ENCODE measurements at places on chromosomes 11 and 22.
A peak's percentile ranks its signal among the peaks of the same experiment; 100 is the strongest.

GRCh38 chr11:2215230-2215560 lies 43.6 kb upstream of the TH start:
- peaks cover 54% of the 10 kb centered on the region for H3K4me1 ChIP-seq
- DNase-seq = no peak
- no peaks in the 10 kb centered on the region for H3K36me3 ChIP-seq
- no peak overlapping the region for H3K27ac ChIP-seq
- no peaks in the 10 kb centered on the region for H3K27me3 ChIP-seq

DNA sequence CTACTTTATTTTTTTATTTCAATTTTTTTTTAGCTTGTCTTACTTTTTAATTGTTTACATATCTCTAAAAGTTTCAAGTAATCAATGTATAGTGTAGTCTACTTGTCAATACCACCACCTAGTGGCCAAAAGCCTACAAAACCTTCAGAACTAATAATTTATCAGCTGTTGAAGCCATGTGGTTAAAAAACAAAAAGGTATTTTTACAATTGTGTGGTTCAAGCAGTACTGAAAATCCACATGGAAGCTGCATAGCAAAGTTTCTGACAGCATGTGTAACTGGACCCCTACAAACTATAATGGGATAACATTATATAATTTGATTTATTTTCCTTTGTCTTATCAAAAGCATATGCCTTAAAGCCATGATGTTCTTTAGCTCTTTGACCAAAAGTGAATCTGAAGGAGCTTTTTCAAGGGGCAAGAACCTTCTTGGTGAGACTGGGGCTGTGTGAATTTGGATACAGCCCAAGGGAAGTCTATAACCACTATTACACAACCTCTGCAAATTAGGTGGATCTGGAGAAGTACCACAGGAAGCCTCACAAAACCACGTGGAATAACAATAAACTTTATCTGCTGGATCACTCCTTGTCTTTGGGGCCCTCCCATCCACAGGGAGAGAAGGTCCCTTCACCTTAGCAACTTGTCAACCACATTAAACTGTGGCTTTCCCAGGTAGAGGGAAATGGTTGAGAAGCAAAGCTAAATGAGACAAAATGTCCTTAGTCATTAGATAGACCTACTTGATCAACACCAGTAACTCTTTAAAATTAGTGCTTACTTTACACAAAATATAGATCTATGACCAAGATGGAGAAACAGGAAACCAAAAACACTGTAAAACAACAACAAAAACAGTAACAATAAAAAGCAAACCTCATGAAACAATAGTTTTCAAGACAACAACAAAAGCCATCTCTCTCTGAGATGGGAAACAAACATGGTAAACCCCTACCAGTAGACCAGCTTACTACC lies 9.9 kb downstream of the NARS2 start:
- no peak overlapping the region for H3K4me3 ChIP-seq
- peak; percentile 15 for DNase-seq
- H3K27me3 ChIP-seq = no peaks in the 10 kb centered on the region
- H3K27ac ChIP-seq = peak overlapping the region; percentile 37

DNA sequence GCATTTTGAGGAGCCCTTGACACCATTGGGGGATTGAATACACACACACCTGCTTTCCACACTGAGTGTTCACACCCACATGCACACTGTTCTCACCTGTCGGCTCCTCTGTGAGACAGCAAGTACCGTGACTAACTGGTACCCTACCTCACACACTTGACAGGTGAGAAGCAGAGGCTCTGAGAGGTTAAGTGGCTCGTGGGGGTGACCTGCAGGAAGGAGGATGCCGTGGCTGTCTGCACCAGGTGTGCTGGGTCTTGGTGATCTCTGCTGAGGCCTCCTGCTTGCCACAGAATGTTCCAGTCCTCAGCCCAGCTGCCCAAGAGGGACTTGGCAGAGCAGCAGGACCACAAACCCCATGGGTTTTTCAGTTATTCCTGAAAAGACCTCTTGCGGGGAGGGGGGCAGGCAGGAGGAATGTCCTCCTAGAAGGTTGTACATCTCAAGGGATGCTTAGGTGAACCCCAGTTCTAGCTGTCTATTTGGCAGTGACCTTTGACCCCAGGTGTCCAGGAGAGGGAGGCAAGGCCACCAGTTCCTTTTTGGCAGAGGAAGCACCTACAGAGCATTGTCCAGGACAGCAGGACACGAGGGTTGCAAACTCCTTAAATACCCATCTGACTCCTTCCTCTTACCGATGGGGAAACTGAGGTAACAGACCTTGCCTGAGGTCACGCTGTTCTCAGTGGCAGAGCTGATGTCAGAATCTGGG lies 66.0 kb downstream of the SHISAL1 start:
- H3K27ac ChIP-seq = no peak overlapping the region
- peaks cover 18% of the 10 kb centered on the region for H3K27me3 ChIP-seq
- no peaks in the 10 kb centered on the region for H3K4me1 ChIP-seq
- no peak for DNase-seq
- H3K36me3 ChIP-seq = peaks cover 9% of the 10 kb centered on the region

DNA sequence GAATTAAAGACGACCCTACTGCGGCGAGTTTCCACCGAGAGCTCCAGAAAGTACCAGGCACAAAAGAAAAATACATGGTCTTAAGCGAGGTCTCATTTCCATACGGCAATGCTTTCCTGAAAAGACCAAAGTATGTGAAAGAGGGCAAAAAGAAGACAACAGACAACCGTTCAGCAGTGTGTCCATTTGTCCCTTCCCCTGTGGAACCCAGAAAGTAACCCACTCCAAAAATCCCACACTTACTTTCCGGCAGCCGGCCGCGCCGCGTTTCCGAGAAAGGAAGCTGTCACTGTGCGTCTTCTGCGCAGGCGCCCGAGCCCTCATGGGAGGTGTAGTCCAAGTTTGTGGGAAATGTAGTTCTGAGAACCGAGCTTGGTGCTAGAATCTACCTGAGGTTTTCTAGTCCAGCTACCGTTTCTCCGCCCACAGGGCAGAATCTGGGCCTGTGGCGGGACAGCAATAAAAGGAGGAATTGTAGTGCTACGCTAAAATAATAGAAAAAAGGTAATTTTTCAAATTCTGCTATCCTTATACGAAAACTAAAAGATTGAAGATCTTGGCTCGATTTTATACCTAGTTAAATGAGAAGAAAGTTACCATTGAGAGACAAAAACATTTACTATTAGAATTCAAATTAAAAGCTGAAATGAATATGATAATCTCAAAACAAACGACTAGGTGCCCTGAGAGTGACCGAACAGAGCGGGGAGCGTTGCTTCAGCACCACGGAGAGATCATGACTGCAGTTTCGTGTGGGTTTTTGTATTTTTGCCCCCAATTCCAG lies at the start of gene PUS3:
Gene PUS3, minus strand, starts transcription at position 280 of the 784 bp plus-strand sequence. CDS start 6,922 bp downstream, outside the sequence.
- peaks cover 24% of the 10 kb centered on the region for H3K4me1 ChIP-seq
- H3K4me3 ChIP-seq = peak within 1 kb of the TSS; percentile 99
- H3K27ac ChIP-seq = peak within 1 kb of the TSS; percentile 91
- DNase-seq = peak; percentile 90

- H3K4me3 ChIP-seq = no peak overlapping the region
- no peak for DNase-seq
- H3K36me3 ChIP-seq = no peaks in the 10 kb centered on the region
- H3K27ac ChIP-seq = no peak overlapping the region
- H3K4me1 ChIP-seq = peaks cover 4% of the 10 kb centered on the region
Observed at GRCh38 chr11:133985981-133986944, 29.5 kb upstream of the IGSF9B start.

DNA sequence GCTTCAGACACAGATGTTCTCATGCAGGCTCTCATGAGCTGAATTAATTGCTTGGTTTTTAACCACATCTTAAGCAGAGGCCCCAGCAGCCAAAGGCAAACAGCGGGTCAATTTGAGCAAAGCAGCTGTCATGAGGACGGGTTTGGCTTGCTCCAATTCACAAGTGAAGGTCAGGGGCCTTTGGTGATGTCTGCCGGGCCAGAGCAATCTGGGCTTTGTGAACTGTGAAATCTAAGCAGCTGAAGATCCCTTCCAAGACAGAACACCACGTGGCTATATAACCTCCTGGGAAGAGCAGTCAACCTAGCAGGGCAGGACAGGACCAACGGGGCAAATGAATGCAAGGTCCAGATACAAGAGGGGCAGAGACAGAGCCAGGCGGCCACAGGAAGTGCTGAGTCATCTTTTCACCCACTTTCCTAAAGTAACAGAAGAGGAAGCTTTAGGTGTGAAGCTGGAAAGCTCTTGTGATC lies 187.3 kb upstream of the B3GAT1 start:
- H3K27ac ChIP-seq = peak overlapping the region; percentile 12
- no peaks in the 10 kb centered on the region for H3K36me3 ChIP-seq
- peaks cover 12% of the 10 kb centered on the region for H3K4me1 ChIP-seq
- DNase-seq = no peak
- no peak overlapping the region for H3K4me3 ChIP-seq

DNA sequence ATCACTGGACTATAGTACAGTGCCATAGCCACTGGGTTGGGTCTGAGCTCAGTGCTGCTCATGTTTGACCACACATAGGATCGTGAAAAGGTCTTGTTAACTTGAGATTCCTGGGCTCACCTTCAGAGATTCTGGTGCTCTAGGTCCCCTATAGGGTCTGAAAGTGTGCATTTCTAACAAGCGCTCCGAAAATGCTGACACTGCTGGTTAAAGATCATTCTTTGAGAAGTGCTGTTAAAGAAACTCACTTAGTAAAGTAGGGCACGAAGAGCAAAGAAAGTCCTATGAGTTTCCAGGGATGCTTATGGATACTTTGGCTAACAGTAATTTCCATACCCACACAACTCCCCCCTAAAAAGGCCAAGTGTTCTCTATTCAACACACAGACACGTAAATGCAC lies 108.1 kb upstream of the PAX6 start:
- no peaks in the 10 kb centered on the region for H3K4me1 ChIP-seq
- no peaks in the 10 kb centered on the region for H3K36me3 ChIP-seq
- no peak overlapping the region for H3K4me3 ChIP-seq
- peaks cover 15% of the 10 kb centered on the region for H3K27me3 ChIP-seq

DNA sequence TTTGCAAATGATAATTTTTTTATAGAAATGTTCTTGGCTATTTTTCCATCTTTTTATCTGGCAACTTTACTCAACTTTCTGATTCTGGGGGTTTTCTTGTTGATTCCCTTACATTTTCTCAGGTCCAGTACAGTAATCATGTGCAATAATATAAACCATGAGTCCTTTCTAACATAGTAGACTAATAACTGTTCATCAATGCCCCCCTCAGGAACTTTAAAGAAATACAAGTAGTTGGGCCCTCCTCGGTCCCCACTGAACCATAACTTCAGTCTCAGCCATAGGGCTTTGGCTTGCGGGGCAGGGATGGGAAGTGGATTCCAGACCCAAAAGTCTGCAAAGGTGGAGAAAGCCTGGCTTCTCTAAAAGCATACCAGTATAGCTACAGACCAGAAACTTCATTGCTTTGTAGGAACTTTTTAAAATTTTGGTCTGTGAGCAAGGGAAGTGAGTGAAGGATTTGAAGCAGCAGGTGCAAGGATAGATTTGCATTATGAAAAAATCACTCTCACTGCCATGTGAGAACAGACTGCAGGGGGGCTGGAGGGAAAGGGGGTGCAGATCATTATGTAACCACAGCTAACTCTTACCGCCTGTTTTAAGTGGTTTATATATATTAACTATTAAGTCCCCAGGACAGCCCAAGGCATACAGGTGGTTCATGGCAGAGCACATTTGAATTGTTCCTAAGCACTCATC lies 10.4 kb upstream of the TUB start:
- H3K4me1 ChIP-seq = peaks cover 16% of the 10 kb centered on the region
- H3K36me3 ChIP-seq = no peaks in the 10 kb centered on the region
- no peak overlapping the region for H3K4me3 ChIP-seq

- DNase-seq = no peak
- no peak overlapping the region for H3K27ac ChIP-seq
- peaks cover 18% of the 10 kb centered on the region for H3K36me3 ChIP-seq
- H3K4me3 ChIP-seq = no peak overlapping the region
- H3K4me1 ChIP-seq = peaks cover 44% of the 10 kb centered on the region
Observed at GRCh38 chr22:27876684-27877083, 42.4 kb downstream of the PITPNB start.

GRCh38 chr11:8039530-8040260 lies 41.3 kb upstream of the TUB start:
- peaks cover 5% of the 10 kb centered on the region for H3K4me1 ChIP-seq
- H3K4me3 ChIP-seq = no peak overlapping the region
- DNase-seq = no peak
- no peak overlapping the region for H3K27ac ChIP-seq
- no peaks in the 10 kb centered on the region for H3K36me3 ChIP-seq
- peaks cover 44% of the 10 kb centered on the region for H3K27me3 ChIP-seq

- no peak overlapping the region for H3K4me3 ChIP-seq
- peak; percentile 43 for DNase-seq
- peaks cover 22% of the 10 kb centered on the region for H3K4me1 ChIP-seq
- H3K36me3 ChIP-seq = peaks cover 3% of the 10 kb centered on the region
- H3K27ac ChIP-seq = no peak overlapping the region
- H3K27me3 ChIP-seq = peaks cover 16% of the 10 kb centered on the region
Observed at GRCh38 chr11:69278091-69278867, 15.7 kb upstream of the MYEOV start.

DNA sequence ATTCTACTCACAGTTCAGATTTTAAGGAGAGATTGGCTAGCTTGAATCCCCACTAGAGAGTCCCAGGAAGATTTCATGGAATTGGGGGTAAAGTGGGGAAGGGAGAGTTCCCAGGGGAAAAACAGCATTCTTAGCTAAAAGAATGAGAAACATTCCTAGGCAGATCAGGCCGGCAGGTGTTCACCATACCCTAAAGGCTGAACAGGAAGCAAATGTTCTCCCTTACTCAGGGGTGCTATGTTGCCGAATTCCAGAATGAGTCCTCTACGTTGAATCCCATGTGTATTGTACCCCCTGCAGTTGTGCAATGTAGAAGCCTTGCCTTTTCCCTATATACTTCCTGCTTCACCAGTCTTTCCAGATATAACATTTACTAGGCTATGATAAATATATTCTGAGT lies 135.2 kb upstream of the NCAM1 start:
- no peaks in the 10 kb centered on the region for H3K36me3 ChIP-seq
- no peak overlapping the region for H3K4me3 ChIP-seq
- peaks cover 27% of the 10 kb centered on the region for H3K4me1 ChIP-seq
- H3K27ac ChIP-seq = no peak overlapping the region

GRCh38 chr11:74208507-74208906 lies 37.4 kb downstream of the PPME1 start:
- H3K27me3 ChIP-seq = no peaks in the 10 kb centered on the region
- H3K36me3 ChIP-seq = peaks cover 69% of the 10 kb centered on the region
- no peak overlapping the region for H3K27ac ChIP-seq

GRCh38 chr22:22835771-22836291 lies 51.8 kb upstream of the IGLL5 start:
- no peaks in the 10 kb centered on the region for H3K4me1 ChIP-seq
- DNase-seq = no peak
- H3K27me3 ChIP-seq = peaks cover 63% of the 10 kb centered on the region
- no peak overlapping the region for H3K4me3 ChIP-seq

- H3K36me3 ChIP-seq = peaks cover 53% of the 10 kb centered on the region
- DNase-seq = no peak
- H3K27ac ChIP-seq = peak overlapping the region; percentile 66
Observed at GRCh38 chr11:65278356-65278755, 16.6 kb downstream of the POLA2 start.

GRCh38 chr22:50705219-50705691 lies 32.6 kb downstream of the SHANK3 start:
- peaks cover 18% of the 10 kb centered on the region for H3K36me3 ChIP-seq
- H3K4me3 ChIP-seq = peak overlapping the region; percentile 65
- peaks cover 55% of the 10 kb centered on the region for H3K4me1 ChIP-seq

- no peak overlapping the region for H3K27ac ChIP-seq
- H3K36me3 ChIP-seq = no peaks in the 10 kb centered on the region
- peaks cover 7% of the 10 kb centered on the region for H3K27me3 ChIP-seq
Observed at GRCh38 chr22:48050836-48051235, 1288.4 kb downstream of the TBC1D22A start.
